GM23338 (cell line): ENCODE measurements at places on chromosomes 11 and 22. TPM values are rescaled to one million over a fixed set of nuclear protein-coding genes. Genes with fewer than 3 reads are reported as not detected.

DNA sequence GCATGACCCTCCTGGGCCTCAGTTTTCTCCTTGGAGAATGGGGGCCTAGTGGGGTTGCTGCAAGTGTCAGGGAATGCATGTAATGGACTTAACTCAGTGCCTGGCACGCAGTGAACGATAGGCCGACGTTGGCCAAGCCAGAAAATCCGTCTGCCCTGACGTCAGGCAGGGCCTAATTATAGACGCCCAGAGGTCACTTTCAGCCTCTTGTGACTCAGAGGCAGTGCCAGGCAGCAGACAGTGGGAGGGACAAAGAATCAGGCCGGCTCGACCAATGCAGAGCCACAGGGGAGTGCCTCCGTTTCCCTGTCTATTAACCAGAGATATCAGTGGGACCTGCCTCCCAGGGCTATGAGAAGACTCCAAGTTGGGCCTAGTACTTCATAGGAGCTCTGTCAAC, 115.0 kb downstream of the MN1 start:
- no peak for DNase-seq

- no peak for DNase-seq
Measured at GRCh38 chr22:38066381-38067027, 9.3 kb downstream of the PICK1 start.

GRCh38 chr22:30240541-30241417, 5.8 kb downstream of the LIF start:
- no peak for DNase-seq

DNA sequence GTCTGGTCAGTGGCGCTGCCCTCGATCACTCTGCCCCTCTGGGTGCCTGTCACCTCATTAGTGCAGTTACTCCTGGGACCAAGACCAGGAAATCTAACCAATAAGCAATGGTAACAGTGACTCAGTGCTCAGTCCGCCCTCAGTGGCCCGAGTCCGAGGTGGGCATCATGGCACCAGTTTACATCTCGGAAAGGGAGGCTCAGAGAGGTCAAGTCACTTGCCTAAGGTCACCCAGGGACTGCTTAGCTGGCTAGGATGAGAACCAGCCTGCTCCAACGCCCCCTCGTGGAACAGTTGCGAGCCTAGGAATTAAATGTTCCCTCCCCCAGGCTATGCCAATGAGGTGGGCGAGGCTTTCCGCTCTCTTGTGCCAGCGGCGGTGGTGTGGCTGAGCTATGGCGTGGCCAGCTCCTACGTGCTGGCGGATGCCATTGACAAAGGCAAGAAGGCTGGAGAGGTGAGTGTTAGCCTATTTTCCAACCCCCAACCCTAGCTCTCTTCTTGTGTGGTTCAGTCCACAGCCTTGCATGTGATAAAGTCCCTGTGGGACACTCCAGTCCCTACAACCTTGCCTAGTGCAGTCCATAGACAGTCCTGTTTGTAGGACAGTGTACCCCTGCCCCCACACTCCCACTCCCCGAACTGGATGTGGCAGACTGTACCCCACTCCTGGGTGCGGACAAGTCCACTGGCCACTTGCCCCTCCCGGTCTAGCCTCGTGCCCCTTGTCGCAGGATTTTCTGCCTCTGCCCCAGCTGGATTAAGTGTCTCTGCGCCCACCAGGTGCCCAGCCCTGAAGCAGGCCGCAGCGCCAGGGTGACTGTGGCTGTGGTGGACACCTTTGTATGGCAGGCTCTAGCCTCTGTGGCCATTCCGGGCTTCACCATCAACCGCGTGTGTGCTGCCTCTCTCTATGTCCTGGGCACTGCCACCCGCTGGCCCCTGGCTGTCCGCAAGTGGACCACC, 1.1 kb downstream of the MTFP1 start:
- peak; percentile 95 for DNase-seq

- DNase-seq = no peak
Measured at GRCh38 chr22:35409783-35410662, 10.1 kb downstream of the MCM5 start.

The APOA1 gene
- 0.60 and 1.2 TPM in 2 replicates for polyA plus RNA-seq
